ENCODE measurements at places on chromosomes 12 and 14.

DNA sequence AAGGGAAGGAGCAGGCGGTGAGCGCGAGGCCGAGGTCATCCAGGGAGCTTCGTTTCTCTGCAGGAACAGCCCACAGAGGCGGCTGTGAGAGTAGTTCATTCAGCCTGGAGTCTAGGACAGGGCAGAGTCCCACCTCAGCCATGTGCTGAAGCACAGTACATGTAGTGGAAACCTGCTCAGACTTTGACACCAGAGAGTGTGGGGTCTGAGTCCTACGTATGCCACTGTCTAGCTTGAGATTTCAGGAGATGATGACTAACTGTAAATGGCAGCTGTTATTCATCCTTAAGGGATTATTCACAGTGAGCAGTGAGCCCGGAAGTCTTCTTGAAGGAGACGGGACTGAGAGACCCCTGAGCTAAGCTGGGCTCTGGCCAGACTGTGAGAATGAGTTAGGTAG is 938 bp upstream of the SLC6A13 start:
- DNase-seq = no peak

- DNase-seq = no peak
These were observed 94.7 kb downstream of the SLC38A1 start for GRCh38 chr12:46174061-46174662.

DNA sequence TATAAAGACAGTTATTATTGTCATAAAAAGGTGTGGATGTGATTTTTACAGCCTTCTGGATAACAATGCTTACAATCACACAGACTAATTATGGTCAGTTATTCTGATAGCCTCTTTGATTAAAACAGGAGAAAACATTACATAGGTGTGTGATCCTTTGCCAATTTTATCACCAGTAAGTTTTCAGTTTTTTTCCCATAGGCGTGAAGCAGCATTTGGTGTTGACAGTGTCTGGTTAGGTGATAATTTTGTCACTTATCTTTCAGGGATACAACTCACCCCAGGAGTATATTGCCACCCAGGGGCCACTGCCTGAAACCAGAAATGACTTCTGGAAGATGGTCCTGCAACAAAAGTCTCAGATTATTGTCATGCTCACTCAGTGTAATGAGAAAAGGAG is 208.8 kb downstream of the EPS8 start:
- no peak for DNase-seq

DNA sequence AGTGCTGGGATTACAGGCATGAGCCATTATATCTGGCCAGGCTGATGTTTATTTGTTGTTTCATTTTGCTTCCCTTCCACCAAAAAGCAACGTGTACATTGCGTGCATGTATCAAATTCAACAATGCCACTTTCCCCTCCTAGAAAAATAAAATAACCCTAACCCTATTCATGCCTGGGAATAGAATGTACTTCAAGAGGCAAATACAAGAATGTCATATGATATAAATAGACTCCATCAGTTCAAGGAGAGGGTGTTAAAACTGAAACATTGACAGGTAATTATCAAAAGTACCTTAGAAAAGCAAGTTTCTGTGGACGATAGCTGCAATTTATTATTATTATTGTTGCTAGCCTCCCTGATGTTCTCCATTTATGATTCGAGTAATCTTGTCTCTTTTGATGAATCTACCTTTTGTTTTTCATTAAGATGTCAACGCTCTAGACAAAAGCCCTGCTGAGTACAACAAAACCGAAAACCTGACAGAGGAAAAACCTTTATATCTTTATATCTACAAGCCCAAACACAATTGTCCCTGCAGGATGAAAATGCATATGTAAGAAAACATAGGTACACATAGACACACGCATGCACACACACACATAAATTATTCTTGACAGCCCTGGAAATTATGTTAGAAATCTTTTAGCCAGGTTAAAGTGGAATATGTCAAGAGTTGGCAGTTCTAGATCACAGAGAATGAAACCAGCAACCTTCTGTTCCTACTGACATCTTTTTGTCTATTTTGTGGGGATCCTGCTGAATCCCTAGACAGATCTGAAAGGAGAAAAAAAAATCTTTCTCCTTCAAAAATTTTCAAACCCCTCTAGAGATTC is 98.9 kb downstream of the BTG1 start:
- no peak for DNase-seq

DNA sequence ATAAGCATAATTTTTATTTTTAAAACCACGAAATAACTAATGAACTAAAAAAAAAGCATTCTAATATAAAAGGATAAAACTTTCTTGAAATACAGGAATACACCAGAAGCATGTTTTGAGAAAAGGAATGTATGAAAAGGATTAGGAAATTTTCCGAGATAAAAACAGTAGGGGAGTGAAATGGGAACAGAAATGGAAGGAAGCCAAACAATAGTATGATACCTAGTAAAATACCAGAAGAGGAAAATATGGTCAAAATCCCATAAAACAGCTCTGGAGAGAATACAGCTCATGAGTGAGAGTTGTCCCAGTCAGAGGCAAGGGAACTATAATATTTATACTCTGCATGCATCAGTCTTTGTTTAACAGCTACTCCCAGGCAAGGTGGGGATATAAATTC is 1016.2 kb downstream of the SLC6A15 start:
- no peak for DNase-seq

DNA sequence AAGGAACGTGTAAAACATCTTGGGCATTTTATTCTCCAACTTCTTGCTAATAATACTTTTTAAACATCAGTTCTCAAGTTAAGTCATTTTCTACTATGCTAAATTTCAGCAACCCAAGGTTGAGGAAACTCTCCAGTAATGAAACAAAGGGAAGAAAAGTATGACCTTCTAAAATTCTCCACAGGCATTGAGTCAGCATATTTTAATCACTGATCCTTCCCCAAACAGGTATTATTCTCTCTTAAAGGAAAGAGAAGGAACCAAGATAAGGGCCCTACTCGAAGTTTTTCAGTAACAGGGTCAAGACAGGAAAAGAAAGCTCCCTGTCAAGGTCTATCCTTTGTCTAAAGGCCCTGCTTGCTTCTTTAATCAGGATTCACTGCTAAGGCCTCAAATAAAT is 3.0 kb downstream of the KICS2 start:
- no peak for DNase-seq

GRCh38 chr12:98645572-98646067 is 530 bp downstream of the APAF1 start:
- DNase-seq = no peak

GRCh38 chr14:51277753-51278415 is 37.8 kb downstream of the TMX1 start:
- no peak for DNase-seq

GRCh38 chr12:106997916-106998315 is 11.0 kb upstream of the MTERF2 start:
- DNase-seq = no peak
